ENCODE measurements at places on chromosomes 3 and 15. TPM values are rescaled to one million over a fixed set of nuclear protein-coding genes. Genes with fewer than 3 reads are reported as not detected.
A peak's percentile ranks its signal among the peaks of the same experiment; 100 is the strongest.

PARP15 gene
- 0.80 TPM for total RNA-seq

DPPA2 gene
- not detected for total RNA-seq

CP gene
- 6.2 TPM for total RNA-seq

DNA sequence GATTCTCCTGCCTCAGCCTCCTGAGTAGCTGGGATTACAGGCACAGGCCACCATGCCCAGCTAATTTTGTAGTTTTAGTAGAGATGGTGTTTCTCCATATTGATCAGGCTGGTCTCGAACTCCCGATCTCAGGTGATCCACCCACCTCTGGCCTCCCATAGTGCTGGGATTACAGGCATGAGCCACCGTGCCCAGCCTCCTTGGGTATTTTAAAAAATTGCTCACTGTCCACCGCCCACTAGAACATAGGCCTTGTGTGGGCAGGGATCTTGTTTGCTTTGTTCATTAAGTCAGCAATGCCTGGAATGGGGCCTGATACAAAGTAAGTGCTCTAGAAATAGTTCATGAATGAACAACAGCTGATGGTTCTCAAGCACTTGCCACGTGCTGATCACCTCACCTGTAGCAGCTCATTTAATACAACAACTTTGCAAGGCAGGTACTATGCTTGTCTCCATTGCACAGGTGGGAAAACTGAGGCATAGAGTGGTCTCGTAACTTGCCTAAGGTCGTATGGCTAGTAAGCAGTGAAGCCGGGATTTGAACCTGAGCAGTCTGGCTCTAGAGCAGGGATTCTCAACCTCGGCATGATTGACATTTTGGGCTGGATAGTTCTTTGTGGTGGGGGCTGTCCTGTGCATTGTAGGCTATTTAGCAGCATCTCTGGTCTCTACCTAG is 12.7 kb upstream of the CTSH start:
- DNase-seq, result no peak
- peaks cover 5% of the 10 kb centered on the region for H3K27me3 ChIP-seq
- no peak overlapping the region for H3K4me3 ChIP-seq

DNA sequence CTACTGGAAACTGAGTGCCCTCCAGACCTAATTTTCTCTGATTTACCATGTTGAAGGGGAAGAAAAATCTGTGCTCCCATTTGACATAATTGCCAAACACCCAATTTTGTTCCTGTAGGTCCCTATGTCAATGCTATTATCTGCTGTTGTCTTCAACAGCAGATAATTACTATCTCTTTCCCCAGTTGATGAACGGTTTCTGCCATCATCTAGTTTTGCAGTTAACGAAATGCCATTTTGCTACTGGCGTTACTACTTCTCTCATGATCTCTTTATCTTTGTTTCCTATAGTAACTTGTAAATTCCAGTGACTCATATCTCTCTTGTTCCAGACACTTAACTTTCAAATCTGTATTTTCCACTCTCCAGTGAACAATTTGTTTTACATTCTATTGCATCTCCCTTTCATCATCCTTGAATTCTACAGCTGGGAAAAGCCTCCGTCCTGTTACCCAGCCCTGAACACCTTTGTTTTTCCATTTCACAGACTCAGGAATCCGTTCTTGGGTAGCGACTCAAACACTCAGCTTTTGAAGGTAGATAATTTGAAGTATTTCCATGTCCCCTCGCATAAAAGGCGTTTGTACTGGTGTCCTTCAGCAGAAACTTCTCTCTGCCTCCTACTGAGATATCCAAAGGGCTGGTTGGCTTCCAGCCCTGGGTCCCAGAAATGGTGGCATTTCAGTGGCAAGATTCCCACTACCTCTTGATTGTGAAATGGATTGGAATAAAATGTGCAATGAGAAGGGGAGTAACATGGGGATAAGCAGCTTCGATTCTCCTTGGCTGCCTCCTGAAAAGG is 111.7 kb downstream of the FOXB1 start:
- no peak overlapping the region for H3K27ac ChIP-seq
- no peaks in the 10 kb centered on the region for H3K36me3 ChIP-seq
- H3K27me3 ChIP-seq, result peaks cover 78% of the 10 kb centered on the region

DNA sequence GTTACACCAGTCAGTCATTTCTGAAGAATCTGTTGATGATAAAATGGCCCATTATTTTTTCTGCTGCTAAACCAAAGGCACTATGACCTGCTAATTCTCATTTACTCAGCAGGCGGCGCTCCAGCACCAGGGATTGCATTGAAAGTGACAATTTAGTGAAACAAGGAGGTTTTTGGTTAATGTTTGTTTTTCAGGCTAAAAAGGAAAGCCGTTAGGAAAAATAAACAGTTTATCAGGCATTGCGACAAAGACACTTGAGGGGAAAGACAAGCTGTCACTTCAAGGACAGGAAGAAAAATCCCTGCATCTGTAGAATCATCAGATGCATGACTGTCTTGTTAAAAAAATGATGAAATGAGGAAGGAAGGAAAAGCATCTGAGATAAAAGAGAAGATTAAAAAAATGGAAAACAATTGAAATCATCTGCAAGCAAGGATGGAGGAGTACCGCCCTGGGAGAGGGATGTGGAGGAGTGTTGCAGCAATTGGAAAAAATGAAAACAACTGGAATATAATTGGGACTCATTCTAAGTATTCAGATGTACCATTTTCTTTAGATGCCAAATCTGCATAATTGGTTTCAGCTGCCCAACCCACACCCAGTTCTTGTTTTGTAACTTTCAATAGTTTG is 54.0 kb downstream of the NR1D2 start:
- DNase-seq, result peak; percentile 67
- H3K27ac ChIP-seq, result no peak overlapping the region
- peaks cover 7% of the 10 kb centered on the region for H3K4me1 ChIP-seq
- no peaks in the 10 kb centered on the region for H3K27me3 ChIP-seq

CLDN16 gene
- not detected for total RNA-seq

SYNPR gene
- total RNA-seq, result 0.93 TPM

GRCh38 chr15:56281145-56281544 is 37.5 kb upstream of the RFX7 start:
- DNase-seq, result no peak
- peaks cover 10% of the 10 kb centered on the region for H3K27me3 ChIP-seq
- no peaks in the 10 kb centered on the region for H3K4me1 ChIP-seq
- no peak overlapping the region for H3K4me3 ChIP-seq

C3orf20 gene
- not detected for total RNA-seq

- H3K36me3 ChIP-seq, result peaks cover 59% of the 10 kb centered on the region
- H3K4me3 ChIP-seq, result no peak overlapping the region
- DNase-seq, result no peak
Observed at GRCh38 chr15:52050416-52050815, 31.4 kb downstream of the MAPK6 start.

PPP1R14D gene
- total RNA-seq, result not detected

DNA sequence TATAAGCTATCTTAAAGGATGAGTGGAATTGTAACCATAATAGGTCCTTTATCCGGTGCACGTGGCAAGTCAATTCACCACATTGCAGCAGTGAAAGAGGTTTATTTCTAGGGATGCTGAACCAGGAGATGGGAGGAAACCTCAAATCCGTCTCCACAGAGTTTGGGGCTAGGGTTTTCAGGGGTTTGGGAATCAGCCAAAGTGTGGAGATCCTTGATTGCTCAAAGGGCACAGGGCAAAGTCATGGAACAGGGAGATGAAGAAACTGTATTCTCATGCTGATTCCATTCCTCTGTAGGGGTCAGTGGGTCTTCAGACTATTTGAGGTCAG is 7.2 kb upstream of the RAF1 start:
- no peaks in the 10 kb centered on the region for H3K27me3 ChIP-seq
- H3K4me3 ChIP-seq, result no peak overlapping the region
- peak overlapping the region; percentile 19 for H3K27ac ChIP-seq
- H3K36me3 ChIP-seq, result no peaks in the 10 kb centered on the region

CASR gene
- not detected for total RNA-seq
